ENCODE measurements at places on chromosomes 5 and 9.

GRCh38 chr9:7226007-7226640 lies 468.4 kb downstream of the KDM4C start:
- no peak for DNase-seq

DNA sequence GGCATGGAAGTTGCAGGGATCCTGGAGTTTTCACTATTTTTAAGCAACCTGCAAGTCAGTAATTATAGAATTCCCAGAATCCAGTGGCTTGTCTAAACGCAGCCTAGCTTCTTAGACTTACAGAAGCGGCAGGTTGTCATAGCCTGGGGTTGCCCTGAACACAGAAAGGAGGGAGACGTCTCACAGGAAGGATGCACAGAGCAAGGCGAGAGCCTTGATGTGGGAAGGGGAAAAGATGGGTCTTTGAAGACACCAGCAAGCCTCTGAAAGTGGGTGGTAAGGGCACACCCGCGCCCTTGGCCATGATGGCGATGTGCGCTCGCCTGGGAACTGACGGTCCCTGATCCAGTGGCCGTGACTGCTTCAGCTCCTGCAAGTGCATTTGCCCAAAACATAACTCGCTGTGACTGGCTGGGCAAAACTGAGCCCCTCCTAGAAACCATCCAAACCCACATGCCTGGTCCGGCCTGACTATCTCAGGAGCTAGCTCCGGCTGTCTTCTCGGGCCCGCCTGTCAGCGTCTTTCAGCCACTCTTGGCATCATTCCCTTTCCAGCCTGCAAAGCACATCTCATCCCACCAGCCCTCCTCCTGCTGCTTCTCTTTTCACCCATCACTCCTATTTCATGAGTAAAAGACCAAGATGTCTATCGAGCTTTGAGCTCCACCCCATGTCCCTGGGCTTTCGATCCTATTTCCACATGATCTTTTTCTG lies 17.1 kb downstream of the FBP1 start:
- no peak for DNase-seq

- DNase-seq, result peak; percentile 34
These were observed 7.3 kb upstream of the FOXB2 start for GRCh38 chr9:77011973-77012821.

- no peak for DNase-seq
These were observed 104.6 kb upstream of the SARDH start for GRCh38 chr9:133842721-133843227.

DNA sequence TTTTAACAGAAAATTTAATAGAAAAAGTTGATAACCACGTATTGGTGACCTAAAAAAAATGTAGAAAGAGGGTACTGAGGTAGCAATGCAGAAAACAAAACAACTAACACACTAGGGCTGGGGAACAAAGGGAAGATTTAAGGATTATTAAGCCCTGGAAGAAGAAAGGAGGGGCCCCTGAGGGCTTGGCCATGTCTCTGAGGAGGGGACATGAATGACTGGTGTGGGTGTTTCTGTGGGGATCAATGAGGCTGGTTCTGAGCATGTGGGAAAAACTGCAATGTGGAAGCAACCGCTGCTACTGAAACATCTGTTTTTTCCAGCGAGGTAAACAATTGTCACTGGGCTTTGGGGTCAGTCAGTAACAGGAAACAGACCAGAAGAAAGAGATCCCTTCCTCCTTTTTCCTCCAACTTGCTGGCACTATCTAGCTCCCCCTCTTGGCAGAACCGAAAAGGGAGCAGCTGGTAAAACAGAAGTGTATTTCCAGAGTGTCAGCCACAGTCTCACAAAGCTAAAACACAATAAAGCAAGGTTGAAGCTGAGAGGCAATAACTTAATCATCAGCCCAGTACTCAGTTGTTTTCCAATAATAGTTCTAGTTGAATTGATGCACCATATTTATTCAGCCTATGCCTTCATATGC lies 48.3 kb downstream of the ATPSCKMT start:
- DNase-seq, result no peak

DNA sequence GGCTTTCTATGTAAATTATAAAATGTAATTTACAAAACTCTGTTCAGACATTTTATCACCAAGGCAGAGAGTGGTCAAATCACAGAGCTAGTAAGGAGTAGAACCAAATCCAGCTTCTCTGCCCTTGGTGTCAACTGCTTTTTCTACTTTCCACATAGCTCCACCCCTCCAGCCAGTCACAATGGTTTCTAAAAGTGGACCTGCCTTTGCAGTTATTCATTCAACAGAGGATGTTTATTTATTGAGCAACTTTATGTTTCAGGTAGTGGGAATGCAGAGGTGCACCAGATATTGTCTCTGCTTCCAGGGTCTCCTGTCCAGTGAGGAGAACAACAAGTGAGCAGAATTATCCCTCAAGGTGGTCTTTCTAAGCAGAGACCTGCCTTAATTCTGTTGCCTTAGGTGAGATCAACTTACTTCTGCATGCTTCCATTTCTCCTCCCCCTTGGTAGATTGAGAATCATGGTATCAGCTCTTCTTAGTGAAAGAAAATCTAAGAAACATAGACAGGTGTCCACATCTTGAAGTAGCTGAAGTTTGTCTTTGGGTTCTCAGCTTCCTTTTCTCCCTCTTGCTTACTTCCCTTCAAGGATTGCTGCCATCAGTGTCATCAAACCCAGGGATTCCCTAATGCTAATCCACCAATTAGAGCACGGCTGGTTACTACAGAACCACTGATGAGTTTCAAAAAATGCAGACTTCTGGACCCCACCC lies 17.2 kb upstream of the PDCD1LG2 start:
- DNase-seq, result no peak

- DNase-seq, result no peak
These were observed 509.8 kb downstream of the DMAC1 start for GRCh38 chr9:7289773-7290172.

DNA sequence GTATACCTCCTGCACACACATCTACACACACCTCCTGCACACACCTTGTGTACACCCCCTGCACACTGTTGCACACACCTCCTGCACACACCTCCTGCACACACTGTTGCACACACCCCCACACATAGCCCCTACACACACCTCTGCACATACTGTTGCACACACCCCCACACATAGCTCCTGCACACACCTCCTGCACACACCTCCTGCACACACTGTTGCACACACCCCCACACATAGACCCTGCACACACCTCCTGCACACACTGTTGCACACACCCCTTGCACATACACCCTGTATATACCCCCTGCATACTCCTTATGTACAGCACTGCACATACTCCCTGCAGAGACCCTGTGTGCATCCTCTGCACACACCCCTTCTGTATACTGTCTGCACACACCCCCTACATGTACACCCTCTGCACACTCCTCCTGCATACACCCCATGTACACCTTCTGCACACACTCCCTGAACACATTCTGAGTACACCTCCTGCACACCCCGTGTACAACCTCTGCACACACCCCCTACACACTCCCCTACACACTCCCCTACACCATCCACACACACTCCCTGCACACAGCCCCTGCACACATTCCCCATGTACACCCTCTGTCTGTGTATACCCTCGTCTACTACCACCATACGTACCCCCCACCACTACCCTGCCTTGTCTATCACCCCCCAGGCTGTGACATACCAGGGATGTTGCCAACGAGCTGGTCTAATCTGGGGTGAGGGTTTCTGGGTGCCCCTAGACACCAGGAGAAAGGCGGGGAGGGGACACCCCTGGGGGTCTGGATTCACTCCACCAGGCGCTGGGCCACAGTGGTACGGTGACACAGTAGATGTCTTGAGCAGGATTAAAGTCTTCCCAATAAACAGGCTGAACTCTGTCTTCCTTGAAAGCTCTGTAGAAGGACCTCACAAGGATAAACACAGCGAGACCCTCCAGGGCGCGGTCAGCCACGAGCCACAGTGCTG lies 1.1 kb upstream of the CEP72 start:
- DNase-seq, result no peak

GRCh38 chr9:116891424-116891823 lies 204.3 kb downstream of the TRIM32 start:
- no peak for DNase-seq

DNA sequence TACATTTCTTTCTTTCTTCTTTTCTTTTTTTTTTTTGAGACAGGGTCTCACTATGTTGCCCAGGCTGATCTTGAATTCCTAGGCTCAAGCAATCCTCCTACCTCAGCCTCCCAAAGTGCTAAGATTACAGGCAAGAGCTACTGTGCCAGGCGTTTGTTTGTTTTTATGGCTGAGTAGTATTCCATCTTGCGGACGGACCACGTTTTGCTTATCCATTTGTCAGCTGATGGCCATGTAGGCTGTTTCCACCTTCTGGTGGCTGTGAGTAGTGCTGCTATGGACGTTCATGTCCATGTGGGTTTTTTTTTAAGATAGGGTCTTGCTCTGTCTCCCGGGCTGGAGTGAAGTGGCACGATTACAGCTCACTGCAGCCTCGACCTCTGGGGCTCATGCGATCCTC lies 2.5 kb downstream of the DOK3 start:
- no peak for DNase-seq

GRCh38 chr5:128615578-128615977 lies 77.5 kb upstream of the FBN2 start:
- DNase-seq, result no peak

DNA sequence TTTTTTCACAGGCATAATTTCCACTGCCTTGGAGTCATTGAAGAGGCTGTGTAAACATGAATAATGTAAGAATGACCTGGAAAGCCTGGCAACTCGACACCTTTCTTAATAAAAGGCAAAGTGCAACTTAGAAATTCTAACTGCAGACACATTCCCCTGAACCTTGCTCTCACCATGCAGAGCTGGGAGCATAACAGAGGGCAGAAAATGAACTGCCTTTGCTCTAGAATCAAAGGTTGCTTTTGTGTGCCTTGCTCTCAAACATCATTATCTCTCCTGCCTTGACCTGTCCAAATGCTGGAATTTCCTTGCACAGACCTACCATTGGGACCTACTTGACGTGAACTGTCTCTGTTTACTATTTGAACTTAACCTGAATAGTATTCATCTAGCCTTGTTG lies 462.0 kb upstream of the ZNF462 start:
- DNase-seq, result no peak

DNA sequence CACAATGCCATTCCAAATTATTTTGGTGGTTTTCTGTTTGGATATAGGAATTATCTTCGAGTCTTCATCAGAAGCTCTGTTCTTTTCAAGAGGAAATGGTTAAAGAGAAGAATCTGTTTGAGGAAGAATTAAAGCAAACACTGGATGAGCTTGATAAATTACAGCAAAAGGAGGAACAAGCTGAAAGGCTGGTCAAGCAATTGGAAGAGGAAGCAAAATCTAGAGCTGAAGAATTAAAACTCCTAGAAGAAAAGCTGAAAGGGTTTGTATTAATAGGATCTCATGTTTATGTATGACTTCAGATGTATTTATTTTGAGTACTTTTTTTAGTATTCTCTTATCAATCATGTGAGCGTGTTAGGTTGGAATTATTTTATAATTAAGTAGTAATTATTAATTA lies 15.0 kb downstream of the HMMR start:
- DNase-seq, result no peak

DNA sequence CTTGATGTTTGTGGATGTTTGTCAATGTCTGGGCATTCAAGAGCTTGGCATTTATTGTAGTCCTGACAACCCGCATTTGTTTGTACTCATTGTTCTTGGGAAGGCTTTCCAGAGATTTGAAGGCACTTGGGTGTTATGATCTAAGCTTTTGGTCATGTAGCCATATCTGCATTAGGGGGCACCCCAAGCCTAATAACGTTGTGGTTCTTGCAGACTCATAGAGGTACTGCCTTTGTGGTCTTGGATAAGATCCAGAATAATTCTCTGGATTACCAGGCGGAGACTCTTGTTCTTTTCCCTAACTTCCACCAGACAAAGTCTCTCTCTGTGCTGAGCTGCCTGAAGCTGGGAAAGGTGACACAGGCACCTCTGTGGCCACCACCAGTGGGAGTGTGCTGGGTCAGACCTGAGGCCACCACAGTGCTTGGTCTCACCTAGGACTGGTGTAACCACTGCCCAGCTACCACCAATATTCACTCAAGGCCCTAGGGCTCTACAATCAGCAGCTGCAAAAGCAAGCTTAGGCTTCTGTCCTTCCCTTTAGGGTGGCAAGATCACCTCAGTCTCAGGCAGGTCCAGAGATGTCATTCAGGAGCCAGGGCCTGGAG lies 144.4 kb upstream of the TAS2R1 start:
- no peak for DNase-seq

DNA sequence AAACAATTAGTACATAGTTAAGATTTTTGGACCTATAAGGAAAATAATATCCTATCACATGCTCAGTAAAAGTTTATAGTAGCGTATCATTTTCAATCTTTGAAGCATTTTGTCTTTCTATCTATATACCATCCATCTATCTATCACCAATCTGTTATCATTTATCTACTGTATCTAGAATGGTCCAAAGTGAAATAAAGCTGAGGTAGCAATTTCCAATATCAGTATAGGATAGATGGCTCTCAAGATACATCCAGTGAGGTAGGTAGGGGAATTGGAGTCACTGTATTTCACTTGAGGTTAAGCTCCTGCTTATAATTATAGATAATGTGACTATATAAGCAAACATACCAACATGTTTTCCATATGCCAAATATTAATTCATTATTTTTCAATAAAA lies 889.1 kb upstream of the CTNND2 start:
- DNase-seq, result no peak

DNA sequence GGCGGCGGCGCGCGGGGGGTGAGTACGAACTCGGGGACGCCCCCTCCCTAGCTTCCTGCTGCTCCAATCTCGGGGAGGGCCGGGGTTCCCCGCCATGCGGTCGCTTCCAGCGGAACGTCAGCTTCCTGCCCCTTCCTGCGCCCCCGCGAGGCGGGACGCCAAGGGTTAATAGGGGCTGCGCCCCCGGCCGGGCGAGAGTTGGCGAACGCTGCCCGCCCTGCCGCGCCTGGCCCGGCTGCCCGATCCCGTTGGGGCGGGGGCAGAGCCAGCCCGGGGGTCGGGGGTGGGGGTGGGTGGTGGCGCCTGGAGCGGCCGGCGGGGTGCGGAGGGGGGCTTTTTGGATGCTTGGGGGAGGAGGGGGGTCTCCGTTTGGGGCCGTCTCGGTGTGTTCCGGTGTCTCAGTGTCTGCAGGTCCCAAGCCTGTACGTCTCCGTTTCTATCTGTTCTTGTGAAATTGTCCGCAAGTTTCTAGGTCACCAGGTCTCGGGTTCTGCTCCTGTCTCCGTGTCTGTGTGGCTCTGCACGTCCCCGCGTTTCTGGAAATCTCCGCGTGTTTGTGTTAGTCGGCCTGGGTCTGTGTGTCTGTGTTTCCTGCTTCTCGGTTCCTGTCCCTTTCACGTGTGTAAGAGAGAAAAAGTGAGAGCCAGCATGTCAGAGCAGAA lies 789 bp downstream of the COL27A1 start:
- DNase-seq, result no peak

- DNase-seq, result no peak
These were observed 48.9 kb upstream of the COL15A1 start for GRCh38 chr9:98894761-98895160.

GRCh38 chr5:133317558-133317957 lies 265.7 kb downstream of the HSPA4 start:
- DNase-seq, result no peak

- no peak for DNase-seq
These were observed 62.0 kb upstream of the GLRX start for GRCh38 chr5:95884511-95884910.

GRCh38 chr5:179679014-179679674 lies 1.7 kb downstream of the CBY3 start:
- DNase-seq, result peak; percentile 83
